ENCODE measurements at places on chromosomes 2 and 18.

DNA sequence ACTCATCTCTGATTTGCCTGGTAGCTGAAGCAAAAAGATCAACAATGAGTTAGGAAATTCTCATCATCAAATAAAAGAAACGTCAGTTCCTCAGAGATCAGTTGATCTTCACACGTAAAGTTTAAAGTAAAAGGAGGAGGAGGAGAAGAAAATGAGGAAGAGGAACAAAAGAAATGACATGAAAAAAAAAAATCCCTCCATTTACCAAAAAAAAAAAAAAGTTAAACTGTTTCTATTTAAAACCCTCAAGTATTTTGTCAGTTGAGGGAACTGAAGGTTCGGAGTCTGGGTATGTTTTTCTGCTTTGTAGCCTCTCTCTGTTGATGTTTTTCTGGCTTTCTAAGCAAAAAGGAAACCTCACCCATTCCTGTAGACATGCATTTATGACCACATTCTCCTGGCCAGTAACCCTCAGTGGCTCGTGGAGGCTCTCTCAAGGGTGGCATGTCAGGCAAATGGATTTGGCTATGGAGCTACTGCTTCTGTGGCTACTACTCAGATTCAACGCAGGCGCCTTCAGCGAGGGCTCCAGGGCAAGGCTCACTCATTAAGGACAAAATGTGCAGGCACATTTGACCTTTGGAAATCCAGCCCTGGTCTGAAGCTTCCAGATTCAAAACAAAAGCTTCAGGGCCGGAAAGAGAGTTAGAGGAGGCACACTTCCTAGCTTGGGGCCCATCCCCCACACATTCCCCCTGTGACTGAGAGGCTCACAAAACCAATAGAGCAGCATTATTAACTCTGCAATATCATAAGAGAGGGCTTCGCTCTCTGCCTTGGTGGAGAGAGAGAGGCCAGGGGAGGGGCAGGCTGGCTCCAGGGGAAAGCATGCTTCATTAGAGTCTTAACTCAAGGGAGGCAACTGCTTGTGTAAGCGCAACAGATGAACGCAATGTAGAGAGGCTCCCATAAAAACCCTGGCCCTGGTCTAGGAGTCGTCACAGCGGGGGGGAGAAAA is 22.3 kb downstream of the KLF7 start:
- peak; percentile 31 for DNase-seq

GRCh38 chr18:9115984-9116383 is 13.5 kb downstream of the NDUFV2 start:
- no peak for DNase-seq

- DNase-seq, result no peak
These were observed 101.5 kb downstream of the CDH7 start for GRCh38 chr18:65852273-65852672.

- no peak for DNase-seq
These were observed 155.1 kb upstream of the RASGRP3 start for GRCh38 chr2:33321236-33321771.

- DNase-seq, result no peak
These were observed 16.0 kb downstream of the SATB2 start for GRCh38 chr2:199441759-199442158.

DNA sequence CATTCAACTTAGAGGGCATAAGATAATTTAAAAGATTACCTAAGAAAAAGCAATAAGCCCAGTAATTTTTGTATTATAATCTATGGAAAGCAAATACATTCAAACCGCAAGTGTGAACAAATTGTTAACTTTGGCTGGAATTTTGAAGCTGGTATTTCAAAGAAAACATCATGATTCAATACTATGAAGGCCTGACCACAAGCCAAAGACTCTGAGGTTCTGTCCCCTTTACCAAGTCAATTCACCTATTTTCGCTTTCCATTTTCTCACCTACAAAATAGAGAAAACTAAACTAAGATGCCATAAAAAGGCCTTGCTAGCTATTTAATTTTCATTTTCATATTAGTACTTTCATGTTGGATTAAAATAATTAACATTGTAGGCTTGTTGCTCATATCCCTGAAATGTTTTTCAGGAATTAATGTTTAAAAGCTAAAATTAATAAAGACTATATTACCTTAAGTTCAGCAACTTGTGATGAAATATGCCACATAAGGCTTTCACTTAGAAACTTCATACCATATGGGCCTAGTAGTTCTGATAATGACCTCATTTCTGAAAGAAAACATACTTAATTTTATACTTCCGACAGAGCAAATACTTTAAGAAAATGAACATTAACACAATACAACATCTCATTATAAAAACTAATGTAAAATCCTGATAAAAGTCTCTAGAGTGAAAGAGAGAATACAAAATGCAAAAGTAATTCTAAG is 85.7 kb upstream of the FRZB start:
- no peak for DNase-seq
